ENCODE measurements at places on chromosomes 12 and 14. TPM values are rescaled to one million over a fixed set of nuclear protein-coding genes. Genes with fewer than 3 reads are reported as not detected.

The EIF4B gene
- 290 TPM for total RNA-seq

The PKP2 gene
- 57.3 TPM for total RNA-seq

The TMTC2 gene
- 2.4 TPM for total RNA-seq

The TTC9 gene
- 1.1 TPM for total RNA-seq

The BCL11B gene
- 0.02 TPM for total RNA-seq

The C1S gene
- 39.8 TPM for total RNA-seq

The CDKN3 gene
- 104 TPM for total RNA-seq

The PLEK2 gene
- total RNA-seq: 4.1 TPM

The ADGRD1 gene
- 0.81 TPM for total RNA-seq

The OR4Q2 gene
- not detected for total RNA-seq

The SMCO2 gene
- not detected for total RNA-seq

The CIROP gene
- total RNA-seq: not detected

The KRT85 gene
- total RNA-seq: not detected

The ESPL1 gene
- 19.1 TPM for total RNA-seq

The PROX2 gene
- not detected for total RNA-seq

The RAB21 gene
- 49.6 TPM for total RNA-seq

The REP15 gene
- total RNA-seq: 0.55 TPM

The M6PR gene
- total RNA-seq: 97.4 TPM

The MAPKAPK5 gene
- 42.6 TPM for total RNA-seq

The NUAK1 gene
- 36.1 TPM for total RNA-seq

The ABHD12B gene
- total RNA-seq: not detected

The ABCB9 gene
- 15.0 TPM for total RNA-seq

The LALBA gene
- not detected for total RNA-seq

The TRIM9 gene
- 0.02 TPM for total RNA-seq

The EEF1AKMT3 gene
- total RNA-seq: 3.3 TPM

The KLHL33 gene
- total RNA-seq: not detected

The LTBR gene
- not detected for total RNA-seq

The CDCA3 gene
- total RNA-seq: 30.8 TPM

The LRRC9 gene
- not detected for total RNA-seq

The PLBD1 gene
- not detected for total RNA-seq

The AMIGO2 gene
- 229 TPM for total RNA-seq

The SLC25A47 gene
- total RNA-seq: 0.24 TPM

The OR6C2 gene
- total RNA-seq: not detected

The FITM1 gene
- total RNA-seq: not detected

The PWP1 gene
- total RNA-seq: 117 TPM

The NOC4L gene
- 15.2 TPM for total RNA-seq

The MUCL1 gene
- not detected for total RNA-seq

The TMEM132D gene
- not detected for total RNA-seq

The RNASE7 gene
- total RNA-seq: not detected

The RIN3 gene
- total RNA-seq: 0.33 TPM

The AQP5 gene
- 0.07 TPM for total RNA-seq

The GALNT16 gene
- 4.8 TPM for total RNA-seq

The KLRB1 gene
- not detected for total RNA-seq

The ANKS1B gene
- 0.55 TPM for total RNA-seq

The PELI2 gene
- total RNA-seq: not detected

The TMEM132C gene
- not detected for total RNA-seq

The CACNA1C gene
- 0.22 TPM for total RNA-seq

The MYH7 gene
- total RNA-seq: not detected

The RTL1 gene
- not detected for total RNA-seq

The ORMDL2 gene
- total RNA-seq: 16.7 TPM

The MAP3K12 gene
- 14.0 TPM for total RNA-seq

The SOX5 gene
- total RNA-seq: not detected

The AQP2 gene
- total RNA-seq: not detected

The CPM gene
- total RNA-seq: 0.24 TPM

The CRIP2 gene
- 195 TPM for total RNA-seq

The ARG2 gene
- 2.9 TPM for total RNA-seq

The GLS2 gene
- total RNA-seq: not detected

The ABCD2 gene
- total RNA-seq: not detected

All from A172 (cell line).